ENCODE measurements at places on chromosomes 13 and 19. TPM values are rescaled to one million over a fixed set of nuclear protein-coding genes. Genes with fewer than 3 reads are reported as not detected.
A peak's percentile ranks its signal among the peaks of the same experiment; 100 is the strongest.

GRCh38 chr13:67229481-67230403 lies at the start of gene PCDH9:
Gene PCDH9, minus strand, starts transcription at chr13:67230336. Its CDS starts 1,896 bp downstream, at chr13:67228440.
- DNase-seq: peak; percentile 17

DAND5 gene
- not detected for total RNA-seq

TMEM86B gene
- total RNA-seq: 0.53 TPM

GRCh38 chr19:29569038-29569911 lies 36.8 kb upstream of the POP4 start:
- no peak for DNase-seq

GRCh38 chr19:38665219-38665931 lies 17.9 kb downstream of the ACTN4 start:
- DNase-seq: no peak

GRCh38 chr19:55940306-55940705 lies 7.3 kb upstream of the NLRP8 start:
- DNase-seq: no peak

DNA sequence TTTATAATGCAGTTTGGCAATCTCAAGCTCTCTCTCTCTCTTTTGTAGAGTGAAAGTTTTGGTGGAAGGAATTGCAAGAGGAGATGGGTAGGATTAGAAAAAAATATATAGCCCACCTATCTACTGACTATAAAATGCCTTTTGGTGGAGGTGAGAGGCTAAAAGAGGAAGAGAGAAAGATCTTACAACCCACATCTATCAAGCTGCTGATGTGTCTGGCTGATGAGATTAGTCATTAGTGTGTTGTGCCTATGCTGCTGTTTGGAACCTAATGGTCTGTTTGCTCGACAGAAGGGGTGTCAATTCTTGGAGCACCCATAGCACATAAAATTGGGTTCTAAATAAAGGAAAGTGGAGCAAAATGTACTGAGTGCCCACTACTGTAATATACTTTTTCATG lies 411.0 kb downstream of the HS6ST3 start:
- DNase-seq: no peak

FOXA3 gene
- not detected for total RNA-seq

DNA sequence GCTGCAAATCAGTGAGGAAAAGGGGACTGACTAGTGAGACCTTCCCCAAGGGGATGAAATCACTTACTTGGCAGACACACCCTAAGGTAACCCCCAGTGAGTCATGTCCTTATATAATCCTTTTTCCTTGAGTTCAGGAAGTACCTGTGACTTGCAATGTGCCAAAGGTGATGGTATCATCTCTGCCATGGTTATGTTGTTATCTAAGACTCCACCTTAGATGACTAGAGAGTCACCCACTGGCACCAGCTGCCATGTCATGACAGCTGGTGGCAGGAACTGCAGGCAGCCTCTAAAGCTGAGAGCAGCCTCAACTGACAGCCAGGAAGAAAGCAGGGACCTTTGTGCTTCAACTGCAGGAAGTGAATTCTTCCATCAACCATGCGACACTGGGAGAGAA lies 12.5 kb downstream of the PBX4 start:
- DNase-seq: peak; percentile 95

DNA sequence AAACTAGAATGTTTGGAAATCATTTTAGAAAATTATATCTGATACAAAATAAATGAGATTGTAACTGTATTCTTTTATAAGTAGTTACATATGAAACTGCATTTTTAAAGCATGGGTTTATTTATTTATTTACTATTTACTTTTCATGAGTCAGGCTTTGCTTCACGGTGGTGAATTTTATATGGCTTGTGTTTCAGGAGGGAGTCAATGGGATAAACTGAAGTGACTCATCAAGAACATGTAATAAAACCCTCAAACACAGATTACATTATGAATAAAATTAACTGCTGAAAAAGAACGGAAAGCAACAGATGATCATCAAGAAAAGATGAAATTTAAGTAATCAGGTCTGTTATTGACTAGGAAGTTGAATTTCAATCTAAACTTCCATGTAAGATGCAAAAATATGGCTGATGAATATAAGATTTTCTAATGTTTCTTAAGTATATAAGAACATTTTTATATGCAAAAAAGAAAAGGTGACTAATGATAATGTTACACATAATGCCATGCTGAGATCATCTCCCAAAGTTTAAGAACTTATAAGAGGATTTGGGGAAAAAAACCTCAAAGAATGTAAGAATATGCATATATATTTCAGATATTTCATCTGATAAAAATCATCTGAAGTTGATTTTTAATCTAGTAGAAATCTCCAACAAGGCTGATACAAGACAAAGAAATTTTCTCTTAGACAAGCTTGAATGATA lies 383.6 kb downstream of the SLITRK1 start:
- DNase-seq: peak; percentile 83

DNA sequence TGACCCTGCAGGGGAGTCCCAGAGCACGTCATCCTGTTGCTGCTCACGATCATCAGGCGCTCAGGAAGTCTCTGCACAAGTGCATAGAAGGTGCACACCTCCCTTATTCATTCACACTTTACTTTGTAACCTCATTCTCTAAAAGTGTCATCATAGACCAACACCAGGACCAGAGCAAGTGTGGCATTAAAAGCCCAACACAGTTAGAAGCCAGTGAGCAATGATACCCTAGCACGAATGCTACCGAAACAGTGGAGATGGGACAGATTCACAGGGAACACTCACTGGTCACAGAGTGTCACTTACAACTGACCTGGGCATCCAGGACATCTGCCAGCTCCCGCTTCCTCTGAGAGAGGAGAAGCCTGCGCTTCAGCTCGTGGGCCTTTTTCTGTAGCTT lies 17.0 kb downstream of the HAUS8 start:
- no peak for DNase-seq

DNA sequence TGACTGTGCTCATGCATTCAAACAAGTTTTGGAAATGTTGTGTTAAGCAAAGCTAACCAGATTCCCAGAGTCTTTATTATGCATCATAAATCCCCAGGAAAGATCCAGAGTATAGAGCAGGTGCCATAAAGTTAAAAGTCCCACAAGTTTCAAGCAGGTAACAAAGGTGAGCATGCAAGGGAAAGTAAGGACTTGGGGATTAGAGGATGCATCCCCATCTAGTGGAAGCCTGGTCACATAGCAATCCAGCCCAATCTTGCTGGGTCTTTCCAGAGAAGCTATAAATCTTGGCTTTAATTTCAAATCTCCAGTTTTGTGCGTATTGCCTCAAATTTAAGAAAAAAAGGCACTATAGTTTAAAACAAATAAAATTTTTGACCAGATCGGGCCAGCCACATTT lies 72.7 kb downstream of the ZNF254 start:
- DNase-seq: peak; percentile 43

GRCh38 chr13:42123600-42123999 lies 75.2 kb downstream of the DGKH start:
- DNase-seq: no peak

LILRA1 gene
- not detected for total RNA-seq

BABAM1 gene
- 45.8 TPM for total RNA-seq

CBY2 gene
- total RNA-seq: not detected

DNA sequence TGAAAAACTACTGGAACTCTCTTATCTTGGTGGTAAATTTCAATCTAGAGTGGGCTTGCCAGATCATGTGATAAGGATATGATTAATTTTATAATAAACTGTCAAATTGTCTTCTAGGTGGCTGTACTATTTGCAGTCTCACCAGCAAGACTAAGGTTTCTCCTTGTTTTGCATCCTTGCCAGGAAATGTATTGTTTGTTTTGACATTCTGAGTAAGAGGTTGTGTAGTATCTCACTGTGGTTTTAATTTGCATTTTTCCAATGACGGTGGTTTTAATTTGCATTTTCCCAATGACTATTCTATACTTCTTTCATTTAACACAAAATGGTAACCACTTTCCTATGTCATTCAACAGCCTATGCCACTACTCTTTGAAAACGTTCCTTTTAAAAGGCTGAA lies 2.0 kb downstream of the CAB39L start:
- peak; percentile 53 for DNase-seq

GRCh38 chr19:5891938-5892771 lies 11.4 kb downstream of the NDUFA11 start:
- no peak for DNase-seq
